Fibroblast of mammary gland (primary cell): ENCODE measurements at places on chromosomes 13 and 19.

DNA sequence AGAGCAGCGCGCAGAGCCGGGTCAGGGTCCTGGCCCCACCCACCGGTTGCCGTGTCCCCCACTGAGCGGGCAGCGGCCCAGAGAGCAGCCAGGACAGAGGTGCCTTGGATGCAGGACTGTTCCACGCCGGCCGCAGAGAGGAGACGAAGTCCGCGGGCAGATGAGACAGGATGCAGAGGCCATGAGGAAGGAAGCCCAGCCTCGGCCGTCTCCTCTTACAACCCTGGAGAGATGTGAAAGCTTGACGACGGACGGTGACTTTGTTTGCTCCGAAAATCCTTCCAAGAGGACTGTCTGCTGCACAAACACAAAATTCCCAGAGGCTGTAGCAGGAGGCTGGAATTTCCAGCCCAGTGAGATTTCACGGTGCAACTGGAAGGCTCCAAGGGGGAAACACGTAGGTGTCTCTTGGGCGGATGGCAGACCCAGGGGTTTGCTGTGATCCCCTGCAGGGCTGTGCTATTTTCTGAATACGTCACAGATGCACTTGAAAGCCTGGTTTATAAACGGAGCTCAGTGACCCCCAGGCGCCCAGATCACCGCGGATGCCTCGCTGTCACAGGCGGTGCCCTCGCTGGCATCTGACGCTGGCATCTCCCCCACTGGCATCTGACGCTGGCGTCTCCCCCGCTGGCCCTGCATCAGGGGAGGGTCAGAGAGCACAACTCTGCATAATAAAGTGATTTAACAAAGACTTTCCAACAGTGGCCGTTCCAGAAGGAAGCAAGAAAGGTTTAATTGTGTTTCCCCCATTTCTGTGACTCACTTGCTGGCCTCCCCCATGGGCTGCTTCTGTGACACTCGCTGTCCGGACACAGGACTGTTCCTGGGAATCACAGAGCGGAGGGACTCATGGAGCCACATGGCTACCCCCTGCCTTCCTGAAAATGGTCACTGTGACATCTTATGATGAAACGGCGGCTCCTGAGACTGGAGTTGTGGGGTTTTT lies 62.0 kb upstream of the C13orf46 start:
- peak; percentile 40 for DNase-seq

GRCh38 chr13:110628477-110628793 lies 13.1 kb downstream of the NAXD start:
- peak; percentile 79 for DNase-seq

GRCh38 chr13:38850868-38851626 lies 139.6 kb downstream of the STOML3 start:
- DNase-seq = no peak

DNA sequence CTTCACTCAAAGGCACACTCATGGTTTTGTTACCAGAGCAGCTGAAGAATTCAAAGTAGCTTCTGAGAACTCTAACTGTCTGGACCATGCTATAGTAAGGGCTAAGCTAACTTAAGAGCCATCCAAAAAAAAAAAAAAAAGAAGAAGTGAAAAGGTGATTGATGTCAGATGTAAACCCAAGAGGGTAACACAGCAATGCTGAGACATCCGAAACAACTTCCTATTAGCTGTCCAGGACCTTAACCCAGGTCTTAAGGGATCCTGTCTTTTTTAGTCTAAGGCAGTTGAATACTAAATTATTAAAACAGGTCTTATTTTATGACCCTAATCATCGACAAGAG lies 11.2 kb upstream of the RAB20 start:
- DNase-seq = no peak

- no peak for DNase-seq
Observed at GRCh38 chr13:81658598-81659370, 1317.9 kb upstream of the SPRY2 start.

GRCh38 chr13:92984151-92984550 lies 242.5 kb upstream of the GPC6 start:
- DNase-seq = peak; percentile 3

- no peak for DNase-seq
Observed at GRCh38 chr13:110166598-110166997, 140.4 kb downstream of the COL4A1 start.

DNA sequence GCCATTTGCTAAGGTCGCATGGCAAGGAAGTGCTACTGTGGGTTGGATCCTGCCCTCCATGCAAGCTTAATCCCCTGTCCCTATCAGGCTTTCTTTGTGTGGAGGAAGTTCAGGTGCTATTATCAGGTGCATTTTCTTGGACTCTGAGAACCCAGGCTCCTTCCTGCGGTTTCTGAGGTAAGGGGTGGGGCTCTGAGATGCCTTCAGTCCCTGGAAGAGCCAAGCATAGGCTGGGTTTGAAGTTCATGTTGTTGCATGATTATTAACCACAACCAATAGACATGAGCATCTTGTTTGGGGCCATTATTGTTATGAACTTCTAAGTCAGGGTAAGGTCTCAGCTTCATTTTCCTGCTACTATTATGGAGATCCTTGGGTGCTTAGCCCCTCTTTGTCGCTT lies 109.5 kb downstream of the NALCN start:
- no peak for DNase-seq

DNA sequence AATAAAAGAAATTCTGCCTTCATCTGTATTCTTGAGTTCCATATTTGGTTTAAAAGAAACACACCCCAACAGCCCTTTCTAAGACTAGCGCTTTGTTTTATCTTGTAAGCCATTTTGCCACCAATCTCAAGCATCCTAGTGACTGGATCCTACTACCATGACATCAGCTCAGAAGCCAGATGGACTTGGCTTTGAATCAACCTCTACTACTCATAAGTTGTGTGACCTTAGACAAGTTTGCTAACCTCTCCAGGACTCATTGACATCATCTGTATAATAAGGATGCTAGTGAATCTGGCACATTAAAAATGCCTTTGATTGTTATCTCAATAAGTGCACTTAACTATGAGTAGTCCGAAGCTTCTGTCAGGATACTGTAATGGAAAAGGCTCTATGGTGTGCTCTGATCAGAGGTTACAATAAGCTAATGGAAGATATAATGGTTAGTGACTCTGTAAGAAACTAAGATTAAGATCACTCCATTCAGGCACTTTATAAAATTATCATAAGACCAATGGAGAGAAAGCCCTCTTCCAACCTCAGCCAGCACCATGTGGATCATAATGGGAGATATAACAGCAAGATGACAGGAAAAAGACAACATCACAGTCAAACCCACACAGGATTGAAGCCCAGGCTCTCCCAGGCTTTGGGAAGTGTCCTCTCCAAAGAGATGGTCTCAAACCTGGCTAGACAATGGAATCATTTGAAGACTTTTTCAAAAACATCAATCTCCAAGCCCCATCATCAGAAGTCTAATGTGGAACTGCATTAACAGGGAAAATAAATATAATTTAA lies 180.6 kb upstream of the MIR17HG start:
- no peak for DNase-seq

DNA sequence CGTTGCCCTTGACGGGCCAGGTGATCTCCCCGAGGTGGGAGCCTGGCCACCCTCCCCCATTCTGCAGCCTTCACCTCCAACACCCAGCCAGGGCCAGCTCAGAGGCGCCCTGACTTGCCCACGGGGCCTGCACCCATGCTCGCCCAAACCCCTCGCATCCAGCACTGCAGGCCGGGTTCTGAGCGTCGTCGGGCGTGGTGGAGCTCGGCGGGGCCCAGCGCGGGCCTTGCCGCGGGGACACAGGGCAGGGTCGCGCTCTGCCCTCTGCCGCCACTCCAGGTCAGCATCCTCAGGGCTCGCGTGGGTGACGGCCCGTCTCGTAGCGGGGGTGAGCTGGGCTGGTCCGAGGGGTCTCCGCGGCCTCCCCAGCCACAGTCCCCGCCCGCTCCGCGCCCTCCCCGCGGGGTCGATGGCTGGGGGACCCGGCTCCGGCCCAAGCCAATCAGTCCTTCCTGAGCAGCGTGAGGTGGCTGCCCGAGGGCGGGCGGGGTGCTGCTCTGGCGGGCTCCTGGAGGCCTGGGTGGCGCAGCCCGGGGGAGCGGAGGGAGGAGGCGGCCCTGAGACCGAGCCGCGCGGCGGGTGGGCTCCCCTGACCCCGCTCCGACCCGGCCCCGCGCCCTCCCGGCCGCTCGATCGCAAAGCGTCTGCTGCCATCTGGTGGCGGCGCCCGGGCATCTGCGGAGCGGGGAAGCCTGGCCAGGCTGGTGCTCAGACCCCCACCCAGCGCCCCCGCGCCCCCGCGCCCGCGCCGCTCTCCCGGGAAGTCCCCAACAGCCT lies 61.4 kb downstream of the CCNE1 start:
- DNase-seq = no peak

DNA sequence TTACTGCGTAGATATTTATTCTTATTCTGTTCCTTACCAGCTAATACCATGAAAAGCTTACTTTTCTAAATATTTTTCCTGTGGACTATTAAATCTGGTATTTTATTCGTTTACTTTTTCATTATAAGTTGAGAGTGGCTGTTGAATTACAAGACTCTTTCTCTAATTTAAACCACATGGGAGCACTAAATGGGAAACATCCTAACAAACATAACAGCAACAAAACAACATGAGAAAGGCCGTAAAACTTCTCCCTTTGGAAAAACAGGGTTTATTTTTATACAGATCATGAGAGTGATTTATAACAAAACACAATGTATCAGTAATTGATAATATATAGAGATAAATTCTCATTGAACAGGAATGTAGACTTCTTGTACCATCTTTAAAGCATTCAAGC lies 1592.1 kb downstream of the EFNB2 start:
- DNase-seq = no peak

- DNase-seq = no peak
Observed at GRCh38 chr19:47093841-47094240, 19.7 kb downstream of the ZC3H4 start.

- no peak for DNase-seq
Observed at GRCh38 chr19:35851213-35852028, 883 bp downstream of the NPHS1 start.

DNA sequence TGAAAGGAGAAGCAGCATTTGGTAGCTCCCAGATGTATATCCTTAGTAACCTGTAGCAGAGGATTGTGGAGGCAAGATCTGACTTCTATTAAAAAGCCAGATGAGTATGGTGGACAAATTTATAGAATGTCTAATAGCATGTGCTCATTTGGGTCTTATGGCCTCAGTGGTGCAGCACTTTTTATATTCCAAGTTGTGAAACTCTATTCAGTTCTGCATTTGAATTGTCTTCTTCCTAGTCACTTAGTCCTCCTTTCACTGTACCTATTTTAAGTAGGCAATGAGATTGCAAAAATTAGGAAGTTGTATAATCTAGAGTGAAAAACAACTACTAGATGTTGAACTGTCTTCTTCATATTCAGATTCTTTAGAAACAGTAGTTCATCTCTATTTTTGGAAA lies 412.5 kb upstream of the PCDH9 start:
- no peak for DNase-seq

- DNase-seq = no peak
Observed at GRCh38 chr13:30065181-30065580, 214.8 kb upstream of the UBL3 start.

- no peak for DNase-seq
Observed at GRCh38 chr13:46995874-46996273, 99.0 kb upstream of the HTR2A start.

GRCh38 chr13:39938596-39938995 lies 283.1 kb downstream of the COG6 start:
- peak; percentile 22 for DNase-seq

DNA sequence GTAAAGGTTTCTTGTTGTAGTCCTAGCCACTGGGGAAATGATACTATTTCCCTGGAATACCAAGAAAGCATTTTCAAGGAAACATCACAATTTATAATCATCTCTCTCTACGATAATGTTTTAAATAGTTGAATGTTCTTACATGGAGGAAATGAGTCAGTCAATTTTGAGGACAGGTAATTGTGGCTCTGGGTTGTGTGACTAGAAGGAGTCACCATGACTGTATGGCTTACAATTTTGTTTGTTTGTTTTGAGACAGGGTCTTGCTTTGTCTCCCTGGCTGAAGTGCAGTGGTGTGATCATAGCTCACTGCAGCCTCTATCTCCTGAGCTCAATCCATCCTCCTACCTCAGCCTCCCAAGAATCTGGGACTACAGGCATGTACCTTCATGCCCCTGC lies 47.4 kb downstream of the COG3 start:
- DNase-seq = peak; percentile 31

- no peak for DNase-seq
Observed at GRCh38 chr13:46310066-46310465, 77.0 kb downstream of the RUBCNL start.

DNA sequence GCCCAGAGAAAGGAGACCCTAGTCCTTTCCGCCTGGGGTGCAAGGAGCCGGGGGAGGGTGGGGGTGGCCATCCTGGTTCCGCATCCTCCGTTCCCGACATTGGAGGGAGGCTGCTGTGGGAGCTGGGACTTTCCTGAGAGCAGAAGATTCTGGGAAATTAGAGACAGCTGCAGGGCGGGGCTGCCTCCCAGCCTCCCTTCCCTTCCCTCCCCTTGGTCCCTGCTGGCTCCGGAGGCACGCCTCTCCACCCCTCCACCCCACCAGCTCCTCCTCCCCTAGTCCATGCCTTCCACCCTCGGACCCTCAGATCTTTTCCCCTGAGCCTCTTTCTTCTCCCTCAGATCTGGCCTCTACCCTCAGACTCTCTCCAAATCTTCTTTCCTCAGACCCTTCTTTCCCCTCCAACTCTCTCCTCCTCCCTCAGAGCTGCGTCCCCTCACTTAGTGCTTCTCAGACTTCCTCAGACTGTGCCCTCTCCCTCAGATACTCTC lies 3.1 kb upstream of the BCL3 start:
- DNase-seq = peak; percentile 83

- no peak for DNase-seq
Observed at GRCh38 chr13:39655041-39655568, 357 bp upstream of the COG6 start.

- DNase-seq = no peak
Observed at GRCh38 chr19:30332445-30333234, 39.5 kb upstream of the ZNF536 start.

- no peak for DNase-seq
Observed at GRCh38 chr13:49329831-49330545, 82.3 kb downstream of the CDADC1 start.

DNA sequence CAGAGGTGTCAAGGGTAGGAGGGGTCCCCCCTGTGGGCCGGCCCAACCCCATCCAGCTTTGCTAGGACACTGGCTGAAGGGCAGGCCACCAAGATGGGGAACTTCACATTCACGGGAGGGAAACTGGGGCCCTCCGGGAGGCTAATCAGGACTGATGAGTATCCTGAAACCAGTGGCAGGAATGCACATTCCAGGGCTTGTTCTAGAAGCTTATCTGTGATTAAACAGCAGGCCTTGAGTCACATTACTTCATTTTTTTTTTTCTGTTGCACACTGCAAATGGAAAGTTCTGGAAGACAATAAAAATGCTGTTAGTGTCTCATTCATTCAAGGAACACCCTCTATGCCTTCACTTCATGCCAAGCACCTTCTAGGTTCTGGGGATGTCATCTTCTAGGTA lies 15.5 kb upstream of the SIGLEC11 start:
- DNase-seq = no peak

GRCh38 chr13:79541426-79542049 lies 60.6 kb downstream of the NDFIP2 start:
- peak; percentile 75 for DNase-seq
